ENCODE measurements at places on chromosomes 4 and X.

- DNase-seq, result no peak
These were observed 44.1 kb downstream of the QRFPR start for GRCh38 chr4:121336706-121337105.

- DNase-seq, result no peak
These were observed 221.6 kb upstream of the LCORL start for GRCh38 chr4:18242919-18243693.

DNA sequence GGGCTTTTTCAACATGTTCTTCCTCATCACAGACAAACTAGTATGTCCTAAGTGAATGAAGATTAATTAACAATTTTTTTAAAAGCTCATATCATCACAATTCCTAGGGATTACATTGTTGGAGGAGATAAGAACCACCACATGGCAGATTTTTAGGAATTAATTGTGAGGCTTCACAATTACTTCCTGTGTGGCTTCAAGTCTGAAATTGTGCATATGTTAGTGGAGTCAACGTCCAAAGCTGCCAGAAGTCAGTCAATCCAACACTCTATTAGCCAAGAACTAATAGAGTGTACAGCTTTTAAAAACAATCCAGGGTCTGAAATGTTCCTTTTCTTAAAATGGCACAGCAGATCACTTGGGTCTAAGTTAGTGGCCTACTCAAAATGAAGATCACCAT, 49.3 kb upstream of the C1QTNF7 start:
- DNase-seq, result no peak

DNA sequence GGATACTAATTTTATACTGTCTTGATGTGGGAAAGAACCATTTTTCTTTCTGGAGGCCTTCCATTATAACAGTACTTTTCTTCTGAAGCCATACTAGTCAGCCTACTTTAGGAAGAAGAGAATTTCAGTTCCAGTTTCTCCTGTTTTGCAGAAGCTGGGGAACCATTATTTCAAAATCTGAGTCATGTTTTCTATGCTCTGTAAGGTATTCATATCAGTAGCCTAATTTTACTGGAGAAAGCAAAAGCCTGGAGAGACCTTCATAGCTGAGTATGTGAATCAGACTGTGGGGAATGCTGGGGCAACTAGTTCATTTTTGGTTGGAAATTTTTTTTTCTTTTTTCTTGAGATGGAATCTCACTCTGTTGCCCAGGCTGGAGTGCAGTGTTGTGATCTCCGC, 22.4 kb downstream of the AFF1 start:
- no peak for DNase-seq

DNA sequence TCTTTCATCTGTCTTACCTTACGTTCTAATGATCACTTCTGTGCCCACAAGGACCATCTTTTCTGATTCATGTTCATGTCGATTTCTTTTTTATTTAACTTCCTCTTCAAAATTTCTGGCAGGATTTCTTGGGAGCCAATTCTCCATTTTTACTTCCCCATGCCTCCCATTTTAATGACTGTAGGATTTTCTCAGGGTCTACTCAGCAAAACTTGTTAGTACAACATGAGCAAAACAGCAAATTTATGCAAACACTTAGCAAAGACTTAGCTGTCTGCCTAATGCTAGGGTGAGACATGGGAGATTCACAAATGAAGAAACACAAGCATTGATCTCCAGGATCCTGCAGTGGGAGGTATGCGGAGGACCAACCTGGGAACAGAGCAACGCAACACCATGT, 5.5 kb downstream of the CD38 start:
- DNase-seq, result no peak

DNA sequence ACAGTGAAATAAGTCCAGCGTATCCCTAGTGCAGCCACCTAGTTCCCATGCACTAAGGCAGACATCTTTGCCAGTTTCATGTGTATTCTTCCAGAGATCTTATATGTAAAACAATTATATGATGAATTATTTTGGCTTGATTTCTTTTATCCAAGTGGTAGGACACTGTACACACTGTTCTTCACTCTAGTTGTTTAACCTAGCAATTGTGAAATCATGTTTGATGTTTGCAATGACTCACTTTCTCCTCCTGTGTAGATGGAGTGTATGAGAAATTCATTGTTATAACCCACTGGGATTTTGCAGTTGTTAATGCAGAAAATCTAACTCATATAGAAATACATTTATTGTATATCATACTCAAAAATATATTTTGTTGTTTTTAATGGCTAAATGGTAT, 17.5 kb upstream of the TBC1D1 start:
- no peak for DNase-seq

DNA sequence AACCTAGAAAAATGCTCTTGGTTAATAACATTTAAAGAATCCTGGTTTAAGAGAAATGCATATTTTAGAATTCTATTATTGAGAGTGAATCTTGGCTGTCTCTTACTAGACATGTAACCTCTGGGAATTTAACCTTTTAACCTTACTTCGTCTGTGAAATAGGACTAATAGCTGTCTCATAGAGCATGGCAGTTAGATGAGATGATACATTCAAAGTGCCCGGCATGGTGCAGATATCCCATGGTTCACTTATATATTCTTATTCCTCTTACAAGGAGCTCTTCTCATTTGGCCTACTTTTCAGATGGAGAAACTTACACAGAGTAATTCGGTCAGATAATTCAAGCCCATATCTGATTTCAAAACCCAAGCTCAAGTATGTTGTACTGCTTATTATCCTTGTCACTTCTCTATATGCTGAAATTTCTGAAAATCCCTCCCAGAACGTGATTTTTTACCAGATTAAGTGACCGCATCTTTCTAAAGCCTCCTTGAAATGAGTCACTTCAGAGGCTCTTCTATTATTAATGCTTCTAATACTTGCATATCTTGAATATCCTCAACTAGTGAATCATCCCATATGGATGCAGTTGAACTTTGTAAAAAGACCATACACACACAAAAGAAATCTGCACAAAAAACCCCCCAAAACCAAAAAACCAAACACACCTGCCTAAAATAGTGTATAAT, 4.9 kb downstream of the CDKN2AIP start:
- no peak for DNase-seq

Measured in cortex of kidney (tissue), 1 donor.